Frontal cortex (tissue), 4 donors: ENCODE measurements at places on chromosomes 5 and 9.

DNA sequence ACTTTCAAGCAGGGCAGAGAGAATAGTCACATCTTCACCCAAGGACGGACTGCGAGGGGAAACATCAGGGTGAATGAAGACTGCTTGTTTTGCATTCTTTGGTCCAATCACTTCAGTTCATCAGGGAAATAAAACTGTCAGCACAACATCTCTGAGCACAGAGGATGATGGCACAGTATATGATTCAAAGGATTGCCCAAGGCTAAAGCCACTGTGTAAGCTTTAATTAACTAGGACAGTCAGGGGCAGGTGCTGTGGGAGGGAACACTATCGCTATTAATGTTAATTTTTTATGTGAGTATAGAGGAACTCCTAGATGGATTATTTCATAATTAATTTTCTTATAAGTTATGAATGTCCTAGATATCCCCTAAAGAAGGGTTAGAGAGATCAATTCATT lies 112.1 kb downstream of the BASP1 start:
- DNase-seq: no peak

GRCh38 chr5:149500922-149501582 lies 50.2 kb downstream of the CSNK1A1 start:
- DNase-seq: no peak

GRCh38 chr5:83199126-83199525 lies 121.8 kb downstream of the XRCC4 start:
- no peak for DNase-seq

DNA sequence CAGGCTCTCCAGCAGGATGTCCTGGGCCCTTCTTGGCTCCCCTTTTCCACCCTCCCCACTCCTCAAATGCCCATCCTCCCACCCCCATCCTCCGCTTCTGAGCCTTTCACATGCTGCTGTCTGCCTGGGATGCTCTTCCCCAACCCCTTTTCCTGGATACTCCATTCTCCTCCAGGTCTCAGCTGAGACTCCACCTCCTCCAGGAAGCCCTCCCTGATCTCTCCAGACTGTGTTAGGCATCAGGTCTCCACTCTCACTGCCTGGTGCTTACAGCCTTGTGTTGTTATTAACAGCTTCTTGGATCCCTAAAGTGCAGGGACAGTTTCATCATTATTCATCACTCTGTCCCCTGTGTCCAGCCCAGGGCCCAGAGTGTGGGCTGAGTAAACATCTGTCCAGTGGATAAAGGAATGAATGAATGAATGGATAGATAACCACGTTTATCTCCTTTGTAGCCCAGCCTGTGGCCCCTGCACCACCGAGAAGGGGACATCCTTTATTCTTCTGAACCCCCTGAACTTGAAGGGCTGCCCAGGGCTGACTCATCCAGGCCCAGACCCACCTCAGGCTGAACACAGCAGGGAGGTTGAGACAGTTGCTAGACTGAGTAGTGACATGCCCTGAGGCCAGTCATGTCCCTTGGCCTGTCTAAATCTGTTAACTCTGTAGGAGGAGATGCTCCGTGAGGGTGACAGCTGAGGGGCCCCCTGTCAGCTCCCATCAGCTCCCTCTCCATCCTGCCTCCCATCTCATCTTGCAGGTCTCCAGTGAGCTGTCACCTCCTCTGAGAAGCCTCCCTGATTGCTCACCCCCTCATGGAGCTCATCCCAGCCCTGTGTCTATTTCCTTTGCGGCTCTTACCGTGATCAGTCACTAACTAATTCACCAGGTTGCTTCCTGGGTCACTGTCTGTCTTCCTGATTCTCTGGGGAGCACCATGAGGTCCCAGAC lies 14.6 kb upstream of the LAMC3 start:
- no peak for DNase-seq

- DNase-seq: no peak
These were observed 507 bp downstream of the RICTOR start for GRCh38 chr5:39073767-39074016.

- no peak for DNase-seq
These were observed 743.0 kb downstream of the KCTD16 start for GRCh38 chr5:144913661-144914060.

GRCh38 chr9:8019636-8020035 lies 220.1 kb upstream of the DMAC1 start:
- no peak for DNase-seq

DNA sequence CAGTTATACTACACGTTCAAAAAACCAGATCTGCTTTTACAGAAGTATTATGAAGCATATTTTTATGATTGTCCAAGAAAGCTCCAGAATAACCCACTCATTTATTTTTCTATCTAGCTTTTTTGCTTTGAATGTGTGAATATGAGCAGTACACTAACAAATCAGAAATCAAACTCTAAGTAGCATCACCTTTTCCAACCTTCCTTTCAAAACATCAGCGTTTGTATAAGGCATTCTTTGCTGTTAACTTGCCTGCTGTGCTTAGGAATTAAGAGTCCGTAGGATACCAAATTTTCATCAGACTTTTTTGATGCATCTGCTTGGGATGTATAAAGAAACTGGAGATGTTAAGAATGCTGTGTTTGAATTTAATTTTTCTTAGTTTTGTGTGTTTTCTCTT lies 3.8 kb downstream of the TLE4 start:
- no peak for DNase-seq

DNA sequence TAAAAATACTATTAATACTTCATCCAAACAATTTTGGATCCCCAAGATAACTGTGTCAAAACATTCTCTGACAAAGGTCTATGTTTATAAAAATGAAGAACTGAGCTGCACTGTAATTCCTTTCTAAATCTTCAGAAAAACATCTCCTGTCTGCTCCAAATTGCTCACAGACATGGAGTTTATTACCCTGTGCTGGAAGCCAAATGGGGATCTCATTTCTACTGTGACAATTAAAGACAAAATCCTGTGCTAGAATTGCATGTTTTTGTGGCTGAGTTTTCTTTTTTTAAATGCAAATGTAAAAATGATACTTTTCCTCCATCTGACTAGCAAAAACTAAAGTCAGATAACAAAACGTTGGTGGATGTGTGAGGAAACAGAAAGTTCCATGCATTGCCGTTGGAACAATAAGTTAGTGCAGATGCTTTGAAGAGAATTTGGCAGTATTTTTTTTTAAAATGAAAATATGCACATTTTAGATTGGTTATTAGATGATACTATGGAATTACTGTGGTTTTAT lies 93.5 kb downstream of the GNA14 start:
- DNase-seq: no peak

DNA sequence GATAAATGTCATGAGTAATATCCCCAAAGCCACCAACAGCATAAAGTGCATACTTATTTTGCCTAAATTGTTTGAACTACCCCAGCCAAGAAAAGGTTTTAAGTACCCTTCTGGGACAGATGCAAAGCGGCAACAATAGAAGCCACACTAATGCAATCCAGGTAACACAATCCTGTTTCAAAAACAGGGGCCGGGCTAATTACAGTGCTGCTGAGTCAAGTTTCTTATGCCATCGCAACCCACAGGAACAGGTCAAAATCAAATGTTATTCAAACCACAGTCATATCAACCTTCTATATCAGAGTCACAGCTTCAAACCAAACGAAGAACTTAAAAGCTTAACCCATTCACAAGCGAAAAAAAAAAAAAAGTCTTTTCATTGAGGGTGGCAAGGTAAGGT lies 28.3 kb downstream of the EBF1 start:
- DNase-seq: no peak

- no peak for DNase-seq
These were observed 59.5 kb downstream of the TMEM174 start for GRCh38 chr5:73232266-73233041.

DNA sequence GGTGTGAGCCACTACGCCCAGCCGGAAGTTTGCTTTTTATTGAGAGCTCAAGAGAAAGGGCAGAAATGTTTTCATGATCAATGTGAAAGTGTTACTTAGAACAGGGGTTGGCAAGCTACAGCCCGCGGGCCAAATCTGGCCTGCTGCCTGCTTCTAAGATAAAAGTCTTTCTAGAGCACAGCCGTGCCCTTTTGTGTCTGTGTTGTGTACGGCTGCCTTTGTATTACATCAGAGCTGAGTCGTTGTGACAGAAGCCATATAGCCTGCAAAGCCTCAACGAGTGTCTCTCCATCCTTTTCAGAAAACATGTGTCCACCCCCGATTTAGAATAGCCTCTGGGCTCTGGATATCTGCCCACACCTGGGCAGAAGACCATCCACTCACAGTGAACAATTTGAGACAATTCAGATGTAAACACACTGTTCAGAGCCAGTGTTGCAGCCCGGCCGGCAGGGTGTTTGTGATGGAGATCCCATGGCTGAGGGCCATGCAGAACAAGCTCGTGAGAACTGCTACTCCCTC lies 28.8 kb downstream of the AK8 start:
- no peak for DNase-seq

DNA sequence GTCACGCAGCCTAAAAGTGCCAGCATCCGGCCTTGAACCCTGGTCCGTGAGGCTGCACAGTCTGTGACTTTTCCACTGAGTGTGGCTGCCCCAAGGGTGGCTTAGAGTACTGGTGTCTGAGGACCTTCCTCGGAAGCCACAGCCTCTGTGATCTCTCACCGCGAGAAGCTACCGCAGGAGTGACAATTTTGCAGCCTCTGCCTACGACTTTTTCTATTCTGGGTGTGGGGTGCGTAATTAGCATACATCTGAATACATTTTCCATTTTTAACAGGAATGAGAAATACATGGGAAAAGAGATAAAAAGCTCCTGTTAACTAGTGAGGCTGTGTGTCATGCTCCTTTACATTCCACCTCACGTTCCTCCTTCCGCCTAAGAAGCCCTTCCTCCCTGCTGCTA lies 48.3 kb upstream of the HRH2 start:
- DNase-seq: no peak

- no peak for DNase-seq
These were observed 107.2 kb downstream of the TTLL11 start for GRCh38 chr9:121985792-121986494.

GRCh38 chr9:14271093-14271673 lies 42.8 kb downstream of the NFIB start:
- DNase-seq: no peak
